ENCODE measurements at places on chromosomes 2 and 18.

DNA sequence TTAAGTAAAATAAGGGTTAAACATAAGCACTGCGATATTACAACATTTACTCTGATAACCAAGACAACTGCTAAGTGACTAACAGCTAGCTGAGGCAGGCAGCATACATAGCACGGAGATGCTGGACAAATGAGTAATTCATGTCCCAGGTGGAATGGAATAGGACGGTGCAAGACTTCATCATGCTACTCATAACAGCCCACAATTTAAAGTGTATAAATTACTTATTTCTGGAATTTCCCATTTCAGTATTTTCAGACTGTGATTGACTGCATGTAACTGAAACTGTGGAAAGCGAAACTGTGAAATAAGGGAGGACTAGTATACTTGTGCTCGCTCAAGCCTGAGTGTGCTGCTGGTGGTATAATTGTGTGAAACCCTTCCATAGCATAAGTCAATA, 12.9 kb downstream of the IER3IP1 start:
- no peak for DNase-seq

GRCh38 chr2:217820904-217821303, 181.9 kb downstream of the TNS1 start:
- no peak for DNase-seq

GRCh38 chr18:79540161-79540903, 139.3 kb upstream of the CTDP1 start:
- no peak for DNase-seq

GRCh38 chr18:68568364-68569155, 146.3 kb downstream of the TMX3 start:
- DNase-seq: no peak
